SK-MEL-5 (cell line): ENCODE measurements at places on chromosomes 3 and 15. TPM values are rescaled to one million over a fixed set of nuclear protein-coding genes. Genes with fewer than 3 reads are reported as not detected.

Gene TM4SF1
- total RNA-seq: 60.2 and 65.0 TPM in 2 replicates

Gene ACOX2
- total RNA-seq: 3.0 and 5.6 TPM in 2 replicates

Gene GRAMD1C
- 4.1 and 5.2 TPM in 2 replicates for total RNA-seq

Gene TMCO5A
- total RNA-seq: not detected in 2 replicates

Gene GRM2
- total RNA-seq: not detected in 2 replicates

Gene PDCD6IP
- total RNA-seq: 107 and 130 TPM in 2 replicates

Gene KLHL40
- not detected in 2 replicates for total RNA-seq
